ENCODE measurements at places on chromosomes 3 and 15.

DNA sequence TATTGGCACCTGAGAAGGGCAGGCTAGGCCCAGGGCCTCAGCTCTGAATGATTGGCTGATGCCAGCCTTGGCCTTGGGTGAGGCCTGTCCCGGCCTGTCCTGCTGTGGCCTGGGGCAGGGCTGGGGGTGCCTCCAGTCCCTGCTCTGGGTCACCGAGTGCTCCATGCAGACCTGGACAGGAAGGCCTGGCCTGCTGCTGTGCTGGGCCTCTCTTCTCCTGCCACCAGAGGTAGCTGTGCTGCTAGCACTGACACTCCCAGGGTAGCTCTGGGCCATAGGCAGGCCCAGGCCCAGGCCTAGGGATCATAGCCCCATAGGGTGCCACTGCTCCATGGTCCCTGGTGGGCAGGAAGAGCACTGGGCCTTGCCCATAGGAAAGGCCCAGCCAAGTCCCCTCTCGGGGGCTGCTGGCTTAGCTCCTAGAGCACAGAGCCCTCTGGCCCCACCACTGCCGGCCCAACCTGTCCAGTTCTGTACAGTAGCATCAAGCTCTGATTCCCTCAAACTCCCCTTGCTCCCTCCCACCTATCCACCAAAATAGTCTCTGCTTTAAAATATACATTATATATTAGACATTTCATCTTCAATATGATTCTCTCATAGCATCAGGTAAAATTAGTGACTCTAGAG is 18.2 kb downstream of the ABTB1 start:
- no peak for DNase-seq

DNA sequence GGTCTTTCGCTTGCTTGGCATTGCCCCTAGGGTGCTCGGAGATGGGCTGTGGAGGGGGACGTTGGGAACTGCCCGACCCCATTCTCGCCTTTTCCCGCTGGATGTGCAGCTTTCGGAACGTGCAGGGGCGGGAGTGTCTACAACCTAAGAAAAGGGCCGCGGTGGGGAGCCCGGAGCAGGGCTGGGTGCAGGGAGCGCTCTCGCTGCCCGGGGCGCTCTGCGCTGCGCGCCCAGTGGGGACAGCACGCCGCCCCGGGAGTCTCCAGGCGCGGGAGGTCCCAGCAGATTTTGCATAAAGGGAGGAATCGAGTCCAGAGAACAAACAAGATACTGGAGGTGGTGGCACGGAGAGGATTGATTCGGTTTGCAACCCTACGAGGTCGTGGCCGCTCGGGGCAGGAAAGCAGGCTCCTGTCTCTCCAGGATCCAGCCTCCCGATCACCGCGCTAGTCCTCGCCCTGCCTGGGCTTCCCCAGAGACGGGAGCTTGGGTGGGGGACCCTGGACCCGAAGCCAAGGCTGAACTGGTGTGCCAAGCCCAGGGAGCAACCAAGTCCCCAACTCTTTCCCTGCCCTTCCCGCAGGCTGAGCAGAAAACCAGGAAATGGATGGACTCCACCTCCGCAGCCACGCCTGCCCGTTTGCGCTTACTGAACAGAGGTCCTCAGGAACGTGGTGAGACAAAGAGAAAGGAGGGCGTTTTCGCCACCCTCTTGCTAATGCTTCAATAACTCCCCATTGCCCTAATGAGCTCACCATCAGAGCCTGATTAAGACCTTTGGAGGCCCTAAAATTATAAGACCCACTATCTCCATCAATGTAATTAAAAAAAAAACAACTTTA is 59.7 kb downstream of the NOX5 start:
- DNase-seq, result no peak

- DNase-seq, result no peak
These were observed 169.5 kb upstream of the ROPN1 start for GRCh38 chr3:124161448-124161847.

DNA sequence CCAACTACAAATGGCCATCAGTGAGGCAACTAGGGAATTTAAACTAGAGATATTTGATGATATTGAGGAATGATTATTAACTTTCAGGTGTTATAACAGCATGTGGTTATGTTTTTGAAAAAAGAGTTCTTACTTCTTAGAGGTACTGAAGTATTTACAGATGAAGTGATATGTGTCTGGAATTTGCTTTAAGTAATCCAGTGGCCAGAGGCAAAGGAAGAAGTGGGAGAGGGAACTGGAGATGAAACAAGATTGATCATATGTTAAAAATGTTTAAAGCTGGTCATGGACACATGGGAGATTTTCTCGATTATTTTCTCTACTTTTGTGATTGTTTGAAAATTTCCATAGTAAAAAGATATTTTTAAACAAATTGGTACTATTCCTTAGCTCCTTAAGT is 53.3 kb upstream of the SLCO2A1 start:
- no peak for DNase-seq

- DNase-seq, result no peak
These were observed 55.8 kb downstream of the TBC1D5 start for GRCh38 chr3:17686613-17687012.

- no peak for DNase-seq
These were observed 198.3 kb upstream of the TGFBR2 start for GRCh38 chr3:30408105-30408557.

DNA sequence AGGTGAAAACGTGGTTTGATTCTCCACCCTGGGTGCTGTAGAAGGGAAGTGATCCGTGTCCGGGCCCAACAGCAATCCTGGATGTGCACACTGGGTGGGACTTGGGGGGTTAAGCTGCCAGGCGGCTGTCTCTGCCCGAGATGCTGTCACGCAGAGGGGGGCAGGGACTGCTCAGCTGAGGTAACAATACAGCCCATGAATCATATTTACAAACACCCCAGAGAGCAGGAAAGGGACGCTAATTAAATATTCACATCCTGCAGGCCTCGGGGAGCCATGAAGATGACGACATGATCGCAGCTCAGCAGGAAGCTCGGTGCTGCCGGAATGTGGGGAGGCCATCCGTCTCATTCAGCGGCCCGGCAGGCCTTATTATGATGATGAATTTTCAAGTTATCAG is 17.9 kb upstream of the CRABP1 start:
- no peak for DNase-seq

DNA sequence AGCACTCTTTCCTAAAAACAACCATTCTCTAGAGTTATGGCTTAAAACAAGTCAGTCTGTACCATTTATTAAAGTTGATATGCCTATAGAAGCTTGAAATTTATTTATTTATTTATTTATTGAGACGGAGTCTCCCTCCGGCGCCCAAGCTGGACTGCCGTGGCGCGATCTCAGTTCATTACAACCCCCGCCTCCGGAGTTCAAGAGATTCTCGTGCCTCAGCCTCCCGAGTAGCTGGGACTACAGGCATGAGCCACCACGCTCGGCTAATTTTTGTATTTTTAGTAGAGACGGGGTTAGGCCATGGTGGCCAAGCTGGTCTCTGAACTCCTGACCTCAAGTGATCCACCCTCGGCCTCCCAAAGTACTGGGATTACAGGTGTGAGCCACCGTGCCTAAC is 1.5 kb upstream of the TTC14 start:
- DNase-seq, result no peak

- DNase-seq, result no peak
These were observed 1.6 kb upstream of the CCDC54 start for GRCh38 chr3:107375682-107376081.

- DNase-seq, result no peak
These were observed 18.9 kb upstream of the LRRK1 start for GRCh38 chr15:100900136-100900794.

DNA sequence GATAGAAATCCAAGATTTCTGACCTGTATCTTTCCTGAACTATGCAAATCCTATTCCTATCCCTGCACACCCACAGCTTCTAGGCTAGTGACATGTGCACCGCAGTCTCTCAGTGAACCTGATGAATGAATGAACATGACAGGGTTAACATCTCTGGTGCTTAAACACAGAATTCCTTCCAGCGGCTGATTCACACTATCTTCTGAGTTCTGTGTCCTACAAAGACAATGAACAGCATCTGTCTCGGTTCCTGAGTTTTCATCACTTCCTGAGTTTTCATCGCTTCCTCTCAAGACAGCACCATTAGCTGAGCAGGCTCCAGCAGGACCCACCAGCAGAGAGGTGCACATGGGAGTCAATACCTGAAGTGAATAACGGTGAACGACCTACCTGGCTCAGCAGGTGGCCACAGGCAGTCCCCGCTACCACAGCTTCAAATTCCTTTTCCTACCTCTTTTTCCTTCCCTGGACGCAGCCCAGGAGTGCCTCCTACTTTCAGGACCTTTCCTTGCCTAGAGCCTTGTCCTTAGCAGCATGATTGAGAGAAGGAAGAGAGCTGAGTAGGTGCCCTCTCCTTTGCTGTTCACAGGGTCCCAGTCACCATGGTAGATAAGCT is 113.5 kb downstream of the IGF2BP2 start:
- DNase-seq, result no peak

- no peak for DNase-seq
These were observed 1.9 kb upstream of the VWA5B2 start for GRCh38 chr3:184227481-184227935.

GRCh38 chr3:186044968-186045367 is 63.9 kb downstream of the ETV5 start:
- DNase-seq, result no peak

DNA sequence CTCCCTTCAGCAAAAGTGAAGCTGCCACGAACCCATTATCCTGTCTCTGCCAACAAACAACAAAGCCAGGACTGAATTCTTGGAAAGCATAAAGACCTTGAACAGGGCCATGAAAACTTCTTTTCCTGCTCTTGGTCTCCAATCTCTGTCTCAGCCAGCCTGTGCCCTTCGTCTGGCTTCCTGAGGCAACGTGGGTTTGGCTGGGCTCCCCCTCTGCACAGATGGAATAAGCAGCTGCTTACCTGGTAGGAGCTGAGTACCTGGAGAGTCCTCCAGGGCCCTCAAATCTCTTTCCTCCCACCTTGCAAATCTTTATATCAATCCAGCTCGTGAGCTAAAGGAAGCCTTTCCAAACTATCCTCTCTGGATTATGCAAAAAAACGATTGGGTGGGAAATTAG is 97.6 kb upstream of the PSMD6 start:
- no peak for DNase-seq

DNA sequence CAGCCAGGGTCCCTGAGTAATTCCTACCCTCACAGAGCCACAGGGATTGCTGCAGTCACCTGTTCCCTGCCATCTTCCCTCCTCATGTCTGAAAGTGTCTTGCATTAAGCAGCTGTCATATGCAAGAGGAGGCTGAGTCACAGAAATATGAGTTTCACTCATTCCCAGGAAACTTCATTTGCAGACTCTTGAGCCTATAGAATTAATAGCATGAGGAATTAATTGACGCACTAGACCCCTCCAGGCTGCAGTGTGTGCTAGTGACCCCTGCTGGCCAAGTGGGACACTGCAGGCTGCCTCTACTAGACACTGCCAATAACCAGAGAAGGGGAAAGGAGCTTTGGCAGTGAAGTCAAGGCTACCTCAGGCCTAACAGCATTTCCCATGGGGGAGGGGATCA is 50.6 kb upstream of the SLC6A1 start:
- no peak for DNase-seq

GRCh38 chr3:104763007-104763406 is 603.7 kb upstream of the ALCAM start:
- DNase-seq, result no peak

DNA sequence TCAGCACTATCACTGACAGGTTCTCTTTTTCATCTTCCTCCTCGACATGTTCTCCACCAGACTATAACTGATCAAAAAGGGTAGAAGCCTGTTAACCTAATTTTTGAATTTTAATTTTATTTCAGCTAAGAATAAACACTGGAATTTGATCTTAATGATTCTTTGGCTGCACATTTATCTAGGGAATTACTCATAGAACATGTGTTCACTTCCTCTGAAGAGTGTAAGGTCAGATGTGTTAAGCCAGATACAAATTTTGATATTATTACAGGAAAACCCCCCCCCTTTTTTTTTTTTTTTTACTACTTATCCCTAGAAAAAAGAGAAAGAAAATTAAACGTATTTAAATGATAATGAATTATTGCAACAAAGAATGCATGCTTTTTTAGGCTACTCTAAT is 15.0 kb downstream of the DCBLD2 start:
- DNase-seq, result no peak

DNA sequence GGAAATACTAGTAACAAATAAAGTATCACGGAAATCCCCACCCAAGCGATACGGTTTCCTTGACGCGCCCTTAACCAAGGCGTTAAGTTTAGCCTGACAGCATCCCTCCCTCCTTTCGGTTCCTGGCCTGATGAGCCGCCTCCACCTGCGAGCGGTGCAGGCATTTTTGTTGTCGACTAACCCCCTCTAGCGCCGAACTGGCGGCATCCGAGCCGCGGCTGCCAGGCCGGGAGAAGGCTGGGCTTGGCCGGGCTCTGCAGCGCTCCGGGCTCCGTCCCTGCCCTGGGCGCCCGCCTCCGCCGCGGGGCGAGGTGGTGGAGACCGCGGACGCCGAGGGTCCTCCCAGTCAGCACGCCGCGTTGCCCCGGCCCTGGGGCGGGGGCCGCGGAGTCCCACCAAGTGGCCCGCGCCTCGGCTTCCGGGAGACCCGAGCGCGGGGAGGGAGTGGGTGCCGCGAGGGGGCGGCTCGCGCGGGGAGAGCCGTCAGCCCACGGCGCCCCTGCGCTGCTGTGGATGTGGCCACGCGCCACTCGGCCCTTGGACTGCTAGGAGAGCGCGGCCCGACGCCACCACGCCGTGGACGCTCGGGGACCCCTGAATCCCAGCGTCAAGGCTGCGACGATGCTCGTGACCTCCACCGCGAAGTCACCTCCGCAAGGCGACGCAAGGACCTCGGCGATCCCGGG is 1.1 kb upstream of the EPHA6 start:
- no peak for DNase-seq

DNA sequence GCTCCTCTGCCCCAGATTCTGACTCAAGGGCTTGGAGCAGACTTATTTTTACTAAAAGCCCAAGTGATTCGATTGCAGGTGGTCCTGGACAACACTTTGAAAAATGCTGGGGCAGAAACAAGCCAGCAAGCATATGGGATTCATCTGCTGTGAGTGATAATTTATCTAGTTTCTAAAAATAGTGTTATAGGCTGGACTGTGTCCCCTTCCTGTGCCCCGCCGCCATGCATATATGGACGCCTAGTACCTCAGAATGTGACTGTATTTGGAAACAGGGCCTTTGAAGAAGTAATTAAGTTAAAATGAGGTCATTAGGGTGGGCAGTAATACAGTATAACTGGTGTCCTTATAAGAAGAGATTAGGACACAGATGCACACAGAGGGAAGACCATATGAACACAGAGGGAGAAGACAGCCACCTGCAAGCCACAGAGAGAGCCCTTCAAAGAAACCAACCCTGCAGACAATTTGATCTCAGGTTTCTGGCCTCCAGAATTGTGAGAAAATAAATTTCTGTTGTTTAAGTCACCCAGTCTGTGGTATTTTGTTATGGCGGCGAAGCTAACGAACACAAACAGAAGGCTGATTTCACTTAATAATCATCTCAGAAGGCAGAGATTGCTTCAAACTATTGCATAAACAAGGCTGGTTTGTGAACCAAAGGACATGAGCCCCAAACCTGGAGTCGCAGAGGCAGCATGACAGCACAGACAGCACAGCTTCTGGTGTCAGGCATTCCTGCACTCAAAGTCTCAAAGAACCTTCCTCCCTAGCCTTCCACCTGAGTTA is 59.1 kb downstream of the CCNL1 start:
- DNase-seq, result no peak

DNA sequence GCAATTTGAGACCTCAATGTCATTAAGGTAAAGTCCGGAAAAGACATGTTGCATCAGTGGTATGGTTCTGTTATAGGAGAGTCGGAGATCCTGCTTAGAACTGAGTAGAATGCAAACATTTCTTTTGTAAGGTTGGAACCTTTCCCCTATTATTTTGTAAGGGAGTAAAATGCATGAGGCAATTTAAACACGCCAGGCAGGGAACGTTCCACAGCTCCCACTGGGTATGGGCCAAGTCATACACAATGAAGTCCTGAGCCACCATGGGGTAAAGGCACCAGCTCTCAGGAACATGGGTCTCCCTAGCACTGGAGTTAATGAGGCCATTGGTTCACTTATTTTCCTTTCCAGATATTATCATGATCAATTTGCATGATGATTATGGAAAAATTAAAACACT is 116.6 kb upstream of the NR2F2 start:
- DNase-seq, result no peak

Data from activated CD8-positive, alpha-beta memory T cell treated with anti-CD3 and anti-CD28 coated beads for 1 hour (primary cell).